Lung microvascular endothelial cell (primary cell): ENCODE measurements at places on chromosomes 16 and 17. TPM values are rescaled to one million over a fixed set of nuclear protein-coding genes. Genes with fewer than 3 reads are reported as not detected.

Gene ST6GALNAC2
- not detected in 2 replicates for total RNA-seq

Gene DOC2B
- total RNA-seq = 5.9 and 37.9 TPM in 2 replicates

Gene ITPRIPL2
- total RNA-seq = 17.0 and 28.4 TPM in 2 replicates

Gene QRICH2
- total RNA-seq = 5.2 and 12.1 TPM in 2 replicates

Gene SLC35G6
- not detected in 2 replicates for total RNA-seq

Gene PLA2G10
- not detected in 2 replicates for total RNA-seq

Gene KRT33A
- total RNA-seq = not detected in 2 replicates

- no peak for DNase-seq
These were observed 27.9 kb upstream of the LRRC37A3 start for GRCh38 chr17:64947152-64947551.

DNA sequence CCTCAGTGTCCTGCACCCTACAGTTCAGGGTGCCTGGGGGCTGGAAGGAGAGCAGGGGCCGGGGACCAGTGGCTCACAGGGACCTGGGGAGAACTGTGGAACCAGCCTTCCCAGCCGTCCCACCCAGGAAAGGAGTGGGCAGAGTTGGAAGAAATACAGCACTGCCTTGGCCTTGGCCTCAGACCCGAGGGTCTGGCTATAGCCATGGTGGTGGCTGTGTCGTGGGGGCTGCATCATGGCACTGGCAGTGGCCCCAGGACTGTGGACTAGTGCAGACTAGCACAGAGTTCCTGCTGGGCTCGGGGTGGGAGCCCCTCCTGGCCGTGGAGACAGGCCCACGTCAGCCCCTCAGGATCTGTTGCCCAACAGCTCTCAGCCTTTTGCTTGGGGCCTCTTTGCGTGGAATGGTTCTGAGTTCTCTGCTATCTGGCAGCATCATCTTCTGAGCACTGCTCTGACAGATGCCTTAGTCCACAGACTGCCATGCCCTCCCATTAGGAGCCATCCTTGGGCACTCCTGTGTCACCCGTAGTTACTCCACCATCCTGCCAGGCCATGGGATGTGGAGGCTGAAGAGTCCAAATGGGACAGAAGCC is 12.6 kb upstream of the DNASE1 start:
- DNase-seq = no peak

DNA sequence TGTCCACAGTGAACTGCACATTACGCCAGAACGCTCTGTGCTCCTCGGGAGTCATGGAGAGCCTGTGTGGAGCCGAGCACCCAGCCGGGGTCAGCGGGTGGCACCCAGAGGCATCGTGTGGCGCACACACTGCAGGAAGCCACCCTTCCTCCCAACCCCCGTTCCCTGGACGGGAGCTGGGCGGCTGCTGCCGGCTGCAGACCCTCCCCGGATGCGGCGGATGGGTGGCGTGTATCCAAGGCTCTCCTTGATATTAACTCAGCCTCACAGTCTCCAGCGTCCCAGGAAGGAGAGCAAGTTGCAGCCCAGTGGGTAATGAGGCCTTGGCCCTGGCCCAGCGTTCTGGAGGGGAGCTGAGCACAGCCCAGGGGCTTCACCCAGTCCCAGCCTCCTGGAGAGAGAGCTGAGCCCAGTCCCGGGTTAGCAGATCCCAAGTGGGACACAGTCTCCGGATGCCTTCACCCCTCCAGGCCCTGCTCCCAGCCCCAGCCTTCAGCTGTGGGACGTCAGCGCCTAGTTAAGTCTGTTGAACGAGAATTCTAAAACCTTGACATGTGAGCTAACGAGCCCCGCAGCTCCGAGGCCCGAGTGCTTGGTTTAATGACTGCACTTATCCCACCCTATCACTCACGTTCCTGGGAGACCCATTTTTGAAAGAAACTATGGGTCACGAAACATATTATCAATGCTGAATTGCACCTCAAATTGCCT is 86.6 kb downstream of the TBC1D16 start:
- DNase-seq = no peak

- DNase-seq = peak; percentile 5
These were observed 1.8 kb upstream of the CBX1 start for GRCh38 chr17:48102798-48103715.

GRCh38 chr16:775236-775796 is 12.9 kb downstream of the RPUSD1 start:
- no peak for DNase-seq

DNA sequence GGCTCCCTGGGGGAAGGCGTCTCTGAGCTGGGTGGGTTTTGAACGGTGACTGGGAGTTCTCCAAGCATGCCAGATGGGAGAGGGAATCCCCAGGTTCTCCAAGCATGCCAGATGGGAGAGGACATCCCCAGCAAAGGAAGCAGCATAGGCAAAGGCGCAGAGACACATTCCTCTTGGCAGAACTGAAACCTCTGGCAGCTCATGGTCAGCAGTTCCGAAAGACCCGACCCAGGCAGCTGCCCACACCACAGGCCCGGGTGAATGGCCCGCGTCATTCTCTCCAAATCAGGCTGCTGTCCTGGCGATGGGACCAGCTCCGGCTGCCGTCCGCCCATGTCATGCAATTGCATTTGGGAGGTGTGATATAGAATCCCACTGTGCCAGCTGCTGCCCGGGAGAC is 8.0 kb downstream of the ZNF469 start:
- DNase-seq = no peak

DNA sequence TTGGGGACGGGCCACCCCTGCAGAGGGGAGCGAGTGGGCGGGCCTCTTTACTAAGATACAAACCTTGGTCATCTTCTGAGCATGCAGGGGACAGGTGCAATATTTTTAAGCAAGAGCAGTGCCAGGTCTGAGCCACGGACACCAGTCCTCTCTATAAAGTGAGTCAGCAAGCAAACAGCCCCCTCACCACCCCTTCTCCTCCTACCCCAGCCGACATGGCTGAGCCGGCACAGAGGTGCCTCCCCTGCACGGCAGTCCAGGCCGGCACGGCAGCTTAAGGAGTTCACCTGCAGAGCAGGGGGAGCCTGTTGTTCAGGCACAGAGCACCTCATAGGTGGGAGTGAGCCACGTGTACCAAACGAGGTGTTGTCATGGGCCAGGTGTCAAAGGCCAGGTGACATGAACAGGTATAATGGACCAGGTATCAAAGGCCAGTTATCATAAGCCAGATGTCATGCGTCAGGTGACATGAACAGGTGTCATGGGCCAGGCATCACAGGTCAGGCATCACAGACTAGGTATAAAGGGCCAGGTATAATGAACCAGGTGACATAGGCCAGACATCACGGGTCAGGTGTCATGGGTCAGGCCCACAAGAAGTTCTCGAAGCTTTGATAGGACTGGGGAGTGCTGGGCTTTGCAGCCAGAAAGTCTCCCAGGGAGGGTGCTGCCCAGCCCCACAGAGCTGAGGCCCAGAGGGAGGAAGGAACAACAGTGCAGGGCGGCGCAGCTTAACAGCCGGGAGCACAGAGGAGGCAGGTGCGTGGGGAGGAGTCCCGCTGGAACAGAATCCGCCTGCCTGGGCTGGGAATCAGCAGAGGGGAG is 42.6 kb upstream of the ZNF469 start:
- no peak for DNase-seq
